ENCODE measurements at places on chromosomes 3 and 15.

DNA sequence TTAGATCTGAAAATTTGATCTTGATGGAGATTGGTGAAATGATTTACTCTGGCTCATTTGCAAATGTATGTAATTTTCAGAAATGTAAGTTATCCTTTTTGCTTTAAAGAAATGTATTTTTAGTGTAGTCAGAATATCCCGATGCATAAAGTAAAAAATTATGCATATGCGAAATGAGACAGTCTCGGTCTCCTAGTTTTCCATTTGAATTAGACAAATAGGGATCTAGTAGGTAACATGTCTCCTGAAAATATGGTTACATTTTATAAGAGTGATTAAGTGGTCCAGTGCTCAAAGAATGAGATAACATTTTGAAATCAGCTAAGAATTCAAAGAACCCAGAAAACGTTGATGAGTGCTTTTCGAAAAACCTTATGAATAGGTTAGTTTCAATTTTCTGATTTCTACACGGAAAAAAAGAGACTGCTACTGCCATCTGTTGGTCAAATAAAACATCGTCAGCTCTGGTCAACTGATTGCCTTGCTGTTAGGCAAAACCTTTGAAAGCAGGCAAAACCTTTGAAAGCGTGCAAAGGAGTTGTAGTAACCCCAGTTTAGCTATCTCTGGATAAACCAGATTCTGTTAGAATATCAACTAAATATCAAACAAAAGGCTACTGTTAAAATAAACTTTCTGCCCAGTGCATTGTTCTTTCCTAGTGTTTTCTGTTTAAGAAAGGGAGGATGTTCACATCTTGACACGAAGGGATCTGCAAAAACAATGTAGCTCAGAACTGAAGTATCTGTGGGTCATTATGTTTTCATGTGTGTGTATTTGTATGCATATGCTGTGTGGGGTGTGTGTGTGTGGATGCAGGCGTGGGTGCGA is 59.3 kb upstream of the CHMP2B start:
- no peak for DNase-seq

DNA sequence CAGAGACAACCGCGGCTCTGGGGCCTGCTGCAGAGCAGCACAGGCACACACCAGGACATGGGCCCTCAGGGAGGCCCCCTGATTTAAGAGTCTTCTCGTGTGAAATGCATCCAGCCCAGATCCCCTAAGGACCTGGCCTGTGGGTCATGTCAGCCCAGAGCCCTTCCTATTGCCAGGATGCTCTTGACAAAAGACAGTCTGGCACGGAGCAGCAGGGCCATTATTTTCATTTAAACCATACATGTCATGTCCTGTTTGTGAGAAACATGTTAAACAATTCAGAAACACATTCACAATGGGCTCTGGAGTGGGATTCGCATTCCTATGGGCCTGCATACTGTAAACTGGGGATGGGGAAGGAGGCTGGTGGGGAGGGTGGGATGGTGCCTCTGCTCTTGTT is 367.4 kb upstream of the WNT5A start:
- DNase-seq = no peak

- DNase-seq = no peak
Measured at GRCh38 chr3:188270423-188270972, 116.5 kb downstream of the LPP start.

GRCh38 chr3:59013611-59014010 is 36.2 kb downstream of the CFAP20DC start:
- no peak for DNase-seq

DNA sequence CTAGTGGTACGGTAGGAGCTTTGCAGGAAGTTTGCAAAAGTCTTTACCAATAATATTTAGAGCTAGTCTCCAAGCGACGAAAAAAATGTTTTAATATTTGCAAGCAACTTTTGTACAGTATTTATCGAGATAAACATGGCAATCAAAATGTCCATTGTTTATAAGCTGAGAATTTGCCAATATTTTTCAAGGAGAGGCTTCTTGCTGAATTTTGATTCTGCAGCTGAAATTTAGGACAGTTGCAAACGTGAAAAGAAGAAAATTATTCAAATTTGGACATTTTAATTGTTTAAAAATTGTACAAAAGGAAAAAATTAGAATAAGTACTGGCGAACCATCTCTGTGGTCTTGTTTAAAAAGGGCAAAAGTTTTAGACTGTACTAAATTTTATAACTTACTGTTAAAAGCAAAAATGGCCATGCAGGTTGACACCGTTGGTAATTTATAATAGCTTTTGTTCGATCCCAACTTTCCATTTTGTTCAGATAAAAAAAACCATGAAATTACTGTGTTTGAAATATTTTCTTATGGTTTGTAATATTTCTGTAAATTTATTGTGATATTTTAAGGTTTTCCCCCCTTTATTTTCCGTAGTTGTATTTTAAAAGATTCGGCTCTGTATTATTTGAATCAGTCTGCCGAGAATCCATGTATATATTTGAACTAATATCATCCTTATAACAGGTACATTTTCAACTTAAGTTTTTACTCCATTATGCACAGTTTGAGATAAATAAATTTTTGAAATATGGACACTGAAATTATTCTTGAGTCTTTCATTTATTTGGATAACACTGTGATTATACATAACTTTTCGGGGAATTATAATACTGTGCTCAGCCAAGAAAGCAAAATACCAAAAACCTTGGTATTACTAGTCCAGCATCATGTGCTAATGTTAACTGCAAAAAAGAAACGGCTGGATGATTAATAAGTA is 2.2 kb downstream of the SOX2 start:
- DNase-seq = no peak

DNA sequence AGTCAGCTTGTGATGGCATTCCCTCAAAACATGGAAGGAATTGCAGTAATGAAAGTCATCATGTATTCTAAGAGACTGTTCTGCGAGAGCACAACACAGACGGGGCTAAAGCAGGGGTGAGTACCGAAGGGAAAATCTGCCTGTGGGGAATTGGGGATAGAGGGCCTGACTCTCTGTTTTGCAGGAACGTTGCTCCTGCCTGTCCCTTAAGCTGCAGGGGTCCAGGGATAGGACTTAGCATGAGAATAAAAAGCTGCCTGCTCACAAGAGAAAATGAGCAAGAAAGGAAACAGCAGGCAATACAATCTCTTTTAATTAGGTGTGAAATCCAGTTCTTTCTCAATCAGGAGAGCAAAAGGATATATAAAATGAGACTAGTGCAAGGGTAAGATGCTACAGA is 62.2 kb downstream of the TIGIT start:
- DNase-seq = no peak

- DNase-seq = no peak
Measured at GRCh38 chr15:58755956-58756355, 6.4 kb upstream of the ADAM10 start.

GRCh38 chr3:12662593-12663400 is 1.1 kb downstream of the RAF1 start:
- DNase-seq = no peak

GRCh38 chr3:78872195-78872594 is 895.6 kb downstream of the ROBO1 start:
- no peak for DNase-seq

DNA sequence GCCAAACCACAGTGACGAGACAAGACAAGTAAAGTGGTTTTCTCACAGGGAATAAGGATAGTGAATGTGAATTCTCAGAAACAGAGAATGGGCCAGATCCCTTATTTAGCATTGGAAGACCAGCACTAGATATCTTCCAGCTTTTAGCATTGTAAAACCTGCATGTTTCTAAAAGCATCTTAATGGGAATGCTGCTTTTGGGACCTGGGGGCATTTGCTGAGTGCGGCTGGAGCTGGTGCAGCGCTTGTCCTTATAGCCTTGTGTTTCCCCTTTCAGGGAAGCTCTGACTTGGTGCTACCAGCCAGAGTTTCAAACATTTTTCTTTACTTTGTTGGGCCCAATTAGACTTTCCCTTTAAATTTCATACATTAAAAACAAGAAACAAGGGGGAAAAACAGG is 52.9 kb downstream of the CLSTN2 start:
- no peak for DNase-seq

GRCh38 chr3:161349529-161350312 is 21.6 kb downstream of the SPTSSB start:
- no peak for DNase-seq

DNA sequence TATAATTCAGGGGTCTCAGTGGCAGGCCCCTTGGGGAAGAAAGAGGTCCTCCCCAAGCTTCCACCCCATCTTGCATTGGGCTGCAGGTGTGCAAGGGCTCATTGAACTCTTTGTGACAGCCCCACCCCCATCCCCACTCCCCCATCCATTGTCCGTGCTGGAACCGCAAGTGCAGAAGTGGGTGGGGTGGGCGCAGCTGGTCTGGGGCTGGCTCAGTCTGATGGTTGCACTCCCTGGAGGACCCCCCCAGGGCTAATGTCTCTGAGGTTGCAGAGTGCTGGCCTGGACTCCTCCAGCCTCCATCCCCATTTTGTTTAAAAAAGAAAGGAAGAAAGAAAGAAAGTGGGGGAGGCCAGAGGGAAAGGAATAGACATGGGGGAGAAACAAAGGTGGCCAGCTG is 42.3 kb upstream of the ARL8B start:
- no peak for DNase-seq

DNA sequence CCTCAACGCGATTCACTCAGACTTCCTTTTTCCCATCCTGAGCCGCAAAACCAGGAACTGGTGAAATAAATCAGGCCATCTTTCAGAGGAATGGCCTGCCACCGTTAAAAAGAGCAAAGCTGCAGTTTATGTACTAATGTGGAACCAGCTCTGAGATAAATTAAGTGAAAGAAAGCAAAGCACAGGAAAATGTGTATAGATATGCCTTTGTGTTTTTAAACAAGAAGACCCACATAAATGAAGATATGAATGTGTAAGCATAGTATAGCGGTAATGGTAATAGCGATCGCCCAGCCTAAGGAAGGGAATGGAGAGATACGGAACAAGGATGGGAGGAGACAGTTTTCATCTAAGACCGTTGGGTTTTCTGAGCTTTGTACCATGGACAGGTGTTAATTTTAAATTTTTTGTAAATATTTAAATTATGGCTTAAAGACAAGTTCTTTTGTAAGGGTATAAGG is 30.8 kb upstream of the RPN1 start:
- no peak for DNase-seq

- DNase-seq = no peak
Measured at GRCh38 chr3:72145506-72146380, 360.8 kb upstream of the PROK2 start.

- DNase-seq = no peak
Measured at GRCh38 chr3:139292192-139292591, 51.6 kb upstream of the MRPS22 start.

- DNase-seq = no peak
Measured at GRCh38 chr15:45868109-45868691, 233.4 kb downstream of the SQOR start.

DNA sequence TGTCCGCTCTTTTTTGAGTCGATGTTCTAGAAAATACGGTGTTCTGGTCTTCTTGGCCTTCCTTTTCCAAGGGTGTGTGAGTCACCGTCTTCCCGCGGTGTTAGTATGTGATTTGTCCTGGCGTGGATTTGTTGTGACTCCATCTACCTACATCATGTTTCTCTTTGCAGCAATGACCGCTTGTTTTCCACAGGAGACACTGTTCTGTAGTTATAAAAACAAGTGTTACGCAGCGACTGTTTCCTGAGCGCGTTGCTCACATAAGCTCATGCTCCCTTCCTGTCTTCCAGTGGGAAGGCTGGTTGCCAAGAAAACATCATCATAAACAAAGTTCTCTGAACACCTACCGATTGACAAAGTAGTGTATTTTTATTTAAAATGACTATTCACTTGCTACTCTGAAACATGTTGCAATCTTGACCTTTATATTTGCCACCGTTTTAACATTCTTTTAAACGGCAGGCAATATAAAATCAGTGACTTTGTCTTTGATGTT is 19.0 kb downstream of the USP13 start:
- no peak for DNase-seq

DNA sequence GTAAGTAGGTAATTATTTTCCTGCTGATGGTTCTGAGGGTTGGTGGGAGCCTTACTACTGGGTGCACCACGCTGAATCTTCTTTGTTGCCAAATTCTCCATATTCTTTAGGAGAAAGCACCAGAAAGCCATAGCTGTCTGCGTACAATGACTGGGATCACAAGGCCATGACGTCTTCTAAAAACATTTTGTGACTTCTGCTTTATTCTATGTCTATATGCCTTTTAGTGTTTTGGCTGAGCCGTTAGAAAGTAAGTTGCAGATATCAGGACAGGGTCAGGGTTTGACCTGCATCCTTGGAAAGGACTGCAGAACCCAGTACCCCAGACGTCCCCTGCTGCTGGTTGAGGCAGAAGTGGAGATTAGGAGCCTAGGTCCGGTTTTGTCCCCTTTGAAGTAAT is 95.6 kb downstream of the DNASE1L3 start:
- DNase-seq = no peak

DNA sequence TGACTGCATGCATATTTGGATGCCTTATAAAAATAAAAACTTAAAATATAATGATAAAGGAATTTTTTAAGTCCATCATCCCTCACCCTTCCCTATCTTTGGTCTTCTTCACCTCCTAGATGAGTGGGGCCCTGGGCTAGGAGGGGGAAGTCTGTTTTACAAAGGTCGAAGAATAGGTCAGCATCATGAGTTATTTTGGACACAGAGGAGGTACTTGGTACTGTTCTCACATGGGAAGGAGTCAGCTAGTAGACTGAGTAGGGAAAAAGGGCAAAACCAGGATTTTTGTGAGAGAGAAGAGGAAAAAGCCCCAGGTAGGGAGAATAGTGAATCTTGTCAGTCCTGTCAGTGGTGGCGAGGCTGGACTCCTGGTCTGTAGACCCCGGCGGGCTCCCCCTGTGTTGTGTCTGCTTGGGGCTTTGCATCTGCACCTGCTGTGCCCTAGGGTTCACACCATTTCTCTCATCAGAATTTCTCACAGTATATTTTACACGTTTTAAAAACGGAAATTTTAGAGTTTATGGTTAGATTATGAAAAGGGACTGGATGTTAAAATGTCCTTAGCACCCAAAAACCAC is 17.2 kb downstream of the GCSAM start:
- no peak for DNase-seq

DNA sequence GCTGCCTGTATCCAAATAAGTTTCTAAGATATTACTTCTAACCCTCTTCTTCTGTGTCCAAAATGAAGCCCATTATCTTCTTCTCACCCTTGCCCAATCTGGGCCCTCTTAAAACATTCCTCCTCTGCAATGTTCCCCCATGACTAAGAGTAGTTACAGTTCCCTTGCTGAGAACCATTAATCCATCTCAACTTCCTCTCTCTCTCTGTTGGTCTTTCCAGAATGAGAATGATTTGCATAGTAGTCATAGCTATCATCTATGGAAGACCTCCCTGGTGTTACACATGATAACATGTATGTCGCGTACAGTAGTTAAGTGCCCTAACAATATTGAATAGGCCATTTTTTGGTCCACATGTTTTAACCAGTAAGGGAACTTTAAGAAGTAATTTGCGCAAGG is 177.9 kb downstream of the ANXA2 start:
- no peak for DNase-seq

DNA sequence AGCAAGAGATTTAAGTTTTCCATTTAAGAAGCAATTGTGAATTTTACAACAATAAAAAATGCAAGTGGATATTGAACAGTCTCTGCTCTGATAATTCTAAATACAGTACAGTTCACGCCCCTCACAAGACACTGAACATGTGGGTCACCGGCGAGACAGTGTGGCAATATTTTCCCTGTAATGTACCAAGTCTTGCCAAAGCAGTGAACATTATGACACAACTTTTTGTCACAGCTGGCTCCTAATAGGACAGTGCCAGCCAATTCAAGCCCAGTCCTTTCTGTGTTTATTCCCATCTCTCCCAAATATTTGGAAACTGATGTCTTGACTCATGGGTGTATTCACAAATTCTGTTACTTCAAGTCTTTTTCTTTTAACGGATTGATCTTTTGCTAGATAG is 62.3 kb downstream of the PPARG start:
- DNase-seq = no peak

- DNase-seq = no peak
Measured at GRCh38 chr3:69250014-69250413, 127.6 kb upstream of the LMOD3 start.

Measured in activated CD8-positive, alpha-beta memory T cell treated with anti-CD3 and anti-CD28 coated beads for 4 hours (primary cell).